ENCODE measurements at places on chromosomes 7 and 10.

- DNase-seq, result no peak
Measured at GRCh38 chr10:76405922-76406321, 974.5 kb downstream of the LRMDA start.

GRCh38 chr10:69228151-69228550 is 8.0 kb downstream of the HKDC1 start:
- no peak for DNase-seq

DNA sequence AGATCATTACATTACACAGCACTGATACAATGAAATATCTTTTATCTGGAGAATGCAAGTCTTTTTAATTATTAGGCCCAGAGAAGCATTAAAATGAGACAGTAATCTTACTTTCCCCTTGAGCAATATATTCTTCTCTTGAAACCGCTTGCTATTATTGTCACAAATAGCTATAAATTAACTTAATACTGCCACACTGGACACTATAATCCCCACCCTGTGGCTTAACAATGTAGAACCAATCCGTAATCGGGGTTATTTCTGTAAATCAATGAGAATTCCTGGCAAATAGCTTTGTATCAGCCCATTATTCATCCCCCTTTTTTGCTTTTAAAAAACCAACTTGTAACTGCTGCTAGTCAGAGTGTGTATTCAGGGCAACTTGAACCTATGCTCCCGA is 366.2 kb upstream of the VWC2 start:
- no peak for DNase-seq

DNA sequence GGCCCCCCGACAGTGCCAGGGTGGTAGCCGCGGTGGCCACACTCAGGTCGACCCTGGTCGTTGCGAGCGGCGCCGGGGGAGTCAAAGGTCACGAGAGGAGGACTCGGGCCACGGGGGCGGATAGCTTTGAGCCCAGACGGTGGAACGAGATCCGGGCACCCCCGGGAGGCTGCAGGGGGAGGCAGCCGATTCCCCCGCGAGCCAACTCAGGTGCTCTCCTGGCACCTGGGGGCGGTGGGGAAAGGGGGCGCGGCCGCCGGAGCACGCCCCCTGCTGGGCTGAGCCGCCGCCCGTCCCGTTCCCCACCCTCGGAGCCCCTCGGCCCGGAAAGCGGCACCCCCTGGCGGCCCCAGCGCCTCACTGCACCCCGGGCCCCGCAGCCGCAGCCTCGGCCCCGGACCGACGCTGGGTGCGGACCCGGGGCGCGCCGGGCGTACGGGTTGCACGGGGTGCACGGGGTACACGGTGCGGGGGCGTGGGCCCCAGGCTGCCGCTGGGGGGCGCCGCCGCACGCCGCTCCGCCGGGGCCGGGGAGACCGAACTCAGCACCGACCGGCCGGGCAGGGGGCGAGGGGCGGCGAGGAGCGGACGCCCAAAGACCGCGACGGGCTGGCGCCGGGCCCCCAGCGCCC is 521 bp upstream of the NYAP1 start:
- no peak for DNase-seq

DNA sequence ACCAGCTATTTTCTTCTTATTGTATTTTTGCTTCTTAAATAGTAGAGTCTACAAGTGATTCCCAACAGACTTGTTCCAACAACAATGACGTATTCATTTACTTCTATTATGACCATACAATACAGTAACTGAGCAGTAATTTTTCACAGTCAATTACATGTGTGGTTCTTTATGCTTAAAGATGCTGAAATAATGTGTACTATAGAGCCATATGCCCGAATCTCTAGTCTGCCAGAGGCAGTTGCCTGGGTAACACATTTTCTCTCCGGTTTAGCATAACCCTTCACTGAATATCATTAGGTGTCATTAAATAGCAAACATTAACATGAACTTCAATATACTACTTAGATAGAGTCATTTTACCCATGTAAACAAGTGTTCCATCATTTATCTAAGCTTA is 75.0 kb downstream of the SLC25A13 start:
- DNase-seq, result no peak

GRCh38 chr10:5424751-5425150 is 12.4 kb downstream of the NET1 start:
- no peak for DNase-seq

- no peak for DNase-seq
Measured at GRCh38 chr10:43119416-43120115, 18.7 kb upstream of the CSGALNACT2 start.

DNA sequence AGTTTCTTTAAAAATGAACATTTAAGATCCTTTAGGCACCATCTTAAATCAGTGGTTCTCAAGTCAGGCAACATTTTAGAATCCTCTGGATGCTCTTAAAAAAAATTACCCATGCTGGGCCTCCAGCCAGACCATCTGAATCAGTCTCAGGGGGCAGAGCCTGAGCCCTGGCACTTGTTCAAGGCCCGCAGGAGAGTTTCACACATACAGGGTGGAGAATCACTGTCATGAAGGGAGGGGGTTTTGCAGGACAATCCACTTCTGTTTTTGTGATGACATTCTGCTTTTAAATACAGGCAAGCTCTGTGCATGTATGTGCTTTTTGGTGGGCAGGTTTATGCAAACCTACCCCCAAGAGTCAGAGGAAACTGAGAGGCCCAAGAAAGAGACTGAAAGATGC is 268.6 kb downstream of the SEC23IP start:
- DNase-seq, result no peak

DNA sequence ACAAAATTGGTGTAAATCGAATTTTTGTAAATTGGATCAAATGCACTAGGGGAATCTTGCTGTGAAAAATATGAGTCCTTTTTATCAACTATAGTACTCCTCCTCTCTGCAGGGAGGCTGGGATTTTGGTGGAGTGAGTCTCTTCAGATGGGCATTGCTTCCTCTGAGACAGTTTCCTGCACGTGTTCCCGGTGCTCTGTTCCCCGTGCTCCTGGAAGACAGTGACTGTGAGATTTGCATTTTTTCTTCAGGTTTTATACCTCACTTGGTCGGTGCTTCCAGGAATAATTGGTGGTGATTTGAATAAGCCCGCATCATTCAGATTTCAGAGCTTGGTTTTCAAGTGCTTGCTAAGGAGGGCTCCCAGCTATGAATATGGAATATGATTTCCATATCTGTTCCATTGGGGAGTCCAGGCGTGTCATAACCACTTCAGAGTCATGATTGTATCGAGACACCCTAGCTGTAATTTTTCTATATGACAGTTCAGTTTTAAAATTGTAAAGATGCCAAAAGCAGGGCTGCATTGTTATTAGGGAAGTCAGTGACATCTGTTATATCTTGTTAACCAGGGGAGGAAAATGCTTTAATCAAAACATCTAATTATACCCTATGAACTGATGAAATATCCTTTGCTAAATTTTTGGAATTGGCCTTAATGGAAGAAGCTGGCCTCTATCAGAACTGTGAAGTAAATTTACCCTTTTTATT is 12.3 kb downstream of the AUTS2 start:
- DNase-seq, result no peak

All from H54 (cell line).